SK-MEL-5 (cell line): ENCODE measurements at places on chromosomes 7 and 10.
A peak's percentile ranks its signal among the peaks of the same experiment; 100 is the strongest.

- DNase-seq, result no peak
These were observed 197.7 kb downstream of the TCERG1L start for GRCh38 chr10:131113709-131114291.

DNA sequence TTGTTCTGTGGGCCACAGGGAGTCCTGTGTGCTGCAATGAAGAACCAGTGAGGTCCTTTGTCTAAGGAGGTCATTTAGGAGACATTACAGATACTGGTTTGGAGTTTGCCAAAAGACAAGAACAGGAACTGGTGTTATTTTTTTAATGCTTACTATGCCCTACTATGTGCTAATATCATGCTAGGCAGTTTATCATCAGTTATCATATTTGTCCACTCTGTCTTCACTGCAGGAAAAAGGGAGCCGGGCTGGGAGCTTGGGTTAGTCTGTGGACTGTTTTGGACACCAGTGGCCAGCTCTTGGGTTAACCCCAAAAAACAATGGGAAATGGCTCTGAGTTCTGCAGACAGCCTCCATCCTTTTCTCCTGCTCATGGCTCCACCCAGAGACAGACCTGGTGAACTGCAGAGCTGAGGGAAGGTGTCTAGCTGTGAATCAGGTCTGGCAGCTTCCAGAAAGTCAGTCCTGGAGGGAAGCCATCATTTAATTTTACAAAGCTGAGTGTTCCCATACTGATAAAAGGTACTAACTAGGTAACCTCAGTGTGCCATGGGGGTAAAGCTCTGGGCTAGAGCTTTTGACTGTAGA is 101.2 kb upstream of the ZNF746 start:
- peak; percentile 67 for DNase-seq

DNA sequence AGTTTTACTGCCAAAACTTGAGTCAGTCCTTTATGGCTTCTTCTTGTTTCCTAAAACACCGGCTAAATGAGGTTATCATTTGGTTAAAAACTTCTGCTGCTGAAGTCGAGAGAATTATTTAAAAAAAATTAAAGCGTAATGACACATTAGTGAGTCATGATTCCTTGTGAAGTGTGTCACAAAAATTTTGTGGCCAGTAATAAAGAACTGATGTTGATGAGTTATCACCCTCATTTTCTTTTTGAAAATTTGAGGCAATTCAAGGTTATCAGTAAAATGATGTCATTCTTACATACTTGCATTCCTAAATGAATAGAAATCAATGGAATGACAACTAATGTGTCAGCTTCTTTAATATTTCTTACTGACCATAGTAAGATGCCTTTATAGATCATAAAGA is 427.4 kb downstream of the SORCS3 start:
- no peak for DNase-seq

DNA sequence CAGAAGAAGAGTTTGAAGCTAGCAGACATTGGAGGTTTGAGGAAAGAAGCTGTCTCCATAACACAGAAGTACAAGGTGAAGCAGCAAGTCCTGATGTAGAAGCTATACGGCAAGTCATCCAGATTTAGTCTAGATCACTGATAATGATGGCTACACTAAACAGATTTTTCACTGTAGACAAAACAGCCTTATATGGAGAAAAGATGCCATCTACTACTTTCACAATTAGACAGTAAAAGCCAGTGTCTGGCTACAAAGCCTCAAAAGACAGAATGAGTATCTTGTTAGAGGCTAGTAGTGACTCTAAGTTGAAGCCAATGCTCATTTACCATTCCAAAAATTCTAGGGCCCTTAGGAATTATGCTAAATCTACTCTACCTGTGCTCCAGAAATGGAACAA is 85.1 kb downstream of the SNX13 start:
- no peak for DNase-seq

DNA sequence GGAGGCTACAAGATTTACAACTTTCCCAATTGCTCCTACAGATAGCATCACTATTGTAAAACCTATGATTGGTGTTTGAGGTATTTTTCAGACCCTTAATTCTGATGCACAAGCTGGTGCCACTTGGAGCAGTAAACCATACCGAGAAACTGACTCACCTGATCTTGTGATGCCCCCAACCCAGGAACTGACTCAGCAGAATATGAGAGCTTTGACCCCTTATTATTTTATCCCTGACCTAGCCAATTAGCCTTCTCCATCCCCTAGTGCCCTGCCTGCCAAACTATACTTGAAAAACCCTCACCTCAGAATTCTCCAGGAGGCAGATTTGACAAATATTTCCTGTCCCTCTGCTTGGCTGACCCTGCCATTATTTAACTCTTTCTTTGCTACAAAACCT is 585.9 kb upstream of the GHITM start:
- DNase-seq, result no peak

DNA sequence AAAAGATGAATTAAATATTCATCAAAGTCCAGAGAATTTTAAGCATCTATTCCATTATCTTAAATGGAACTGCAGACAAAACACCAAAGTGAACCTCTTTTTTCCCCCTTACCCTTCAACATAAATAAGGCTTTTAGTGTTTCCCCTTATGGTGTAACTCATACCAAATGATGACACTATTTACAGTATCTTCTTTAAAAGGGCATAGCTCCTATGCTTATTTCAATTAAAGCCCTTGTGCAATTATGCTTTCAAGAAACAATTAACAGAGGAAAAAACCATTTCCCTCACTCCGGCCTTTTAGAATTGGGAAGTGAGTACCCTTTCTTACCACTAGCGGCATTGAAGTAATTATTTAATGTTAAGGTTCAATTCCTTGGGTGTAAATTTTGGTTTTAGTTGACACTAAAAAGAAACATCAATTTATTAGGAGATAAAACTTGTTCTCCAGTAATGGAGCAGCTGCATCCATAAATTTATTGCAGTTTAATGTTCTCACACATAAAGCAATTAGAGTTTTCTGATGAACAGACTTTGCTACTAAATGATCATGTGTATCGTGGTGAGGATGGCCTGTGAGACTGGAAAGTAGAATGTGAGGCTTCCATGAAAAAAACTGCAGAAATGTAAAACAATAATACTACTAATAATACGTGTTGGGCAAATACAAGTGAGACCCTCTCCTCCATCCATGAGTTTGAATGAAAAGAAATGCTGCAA is 661.3 kb downstream of the PARD3 start:
- DNase-seq, result no peak

GRCh38 chr7:131325179-131325840 is 2.4 kb upstream of the MKLN1 start:
- DNase-seq, result no peak

DNA sequence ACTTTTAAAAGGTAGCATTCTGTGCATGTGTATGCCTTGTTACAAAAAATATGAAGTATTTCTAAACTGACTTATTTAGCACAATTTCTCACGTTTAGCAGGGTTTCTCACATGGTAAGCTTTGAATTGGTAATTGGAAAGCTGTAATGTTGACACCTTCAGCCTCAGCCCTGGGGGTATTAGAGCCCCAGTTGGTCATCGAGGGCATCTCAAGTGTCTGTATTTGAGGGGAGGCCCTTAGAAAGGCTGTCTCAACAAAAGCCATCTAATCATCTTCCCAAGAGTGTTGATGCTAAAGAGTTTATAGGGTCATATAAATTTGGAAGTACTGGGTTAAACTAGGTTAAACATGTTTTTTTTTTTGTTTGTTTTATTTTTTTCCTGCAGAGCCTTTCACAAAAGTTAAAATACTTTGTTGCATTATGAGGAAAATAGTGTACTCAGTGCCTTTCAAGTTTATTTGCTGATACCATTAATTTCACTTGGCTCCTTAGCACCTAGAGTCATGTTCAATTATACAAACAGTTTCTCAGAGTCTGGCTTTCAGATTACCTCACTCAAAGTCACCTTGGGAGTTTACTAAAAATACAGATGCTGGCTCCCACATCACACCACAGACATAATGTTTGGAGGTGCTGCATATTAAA is 134.0 kb downstream of the CD36 start:
- DNase-seq, result no peak

- no peak for DNase-seq
These were observed 740.0 kb downstream of the SUGCT start for GRCh38 chr7:40874756-40875155.

- DNase-seq, result peak; percentile 36
These were observed 330.0 kb downstream of the ARL4A start for GRCh38 chr7:13017333-13017857.

- DNase-seq, result no peak
These were observed 484.5 kb upstream of the ZMIZ1 start for GRCh38 chr10:78584266-78584665.

DNA sequence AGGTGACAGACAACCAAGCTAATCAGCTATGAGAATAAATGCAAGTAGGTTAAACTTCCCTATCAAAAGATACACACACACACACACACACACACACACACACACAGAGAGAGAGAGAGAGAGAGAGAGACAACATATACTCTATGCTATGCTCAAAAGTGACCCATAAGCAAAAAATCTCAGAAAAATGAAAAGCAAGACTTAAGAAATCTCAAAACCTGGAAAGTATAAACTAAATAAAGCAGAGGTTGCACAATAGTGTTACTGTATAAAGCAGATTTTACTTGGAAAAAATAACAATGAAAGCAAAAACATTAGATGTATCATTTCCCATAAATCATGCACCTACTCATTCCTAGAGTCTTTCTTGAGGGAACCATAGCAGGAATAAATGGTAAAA is 221.5 kb downstream of the INHBA start:
- no peak for DNase-seq

- no peak for DNase-seq
These were observed 4.1 kb downstream of the PIP4K2A start for GRCh38 chr10:22710139-22710745.

- peak; percentile 51 for DNase-seq
These were observed 44.9 kb downstream of the POLR1F start for GRCh38 chr7:19663816-19664462.

DNA sequence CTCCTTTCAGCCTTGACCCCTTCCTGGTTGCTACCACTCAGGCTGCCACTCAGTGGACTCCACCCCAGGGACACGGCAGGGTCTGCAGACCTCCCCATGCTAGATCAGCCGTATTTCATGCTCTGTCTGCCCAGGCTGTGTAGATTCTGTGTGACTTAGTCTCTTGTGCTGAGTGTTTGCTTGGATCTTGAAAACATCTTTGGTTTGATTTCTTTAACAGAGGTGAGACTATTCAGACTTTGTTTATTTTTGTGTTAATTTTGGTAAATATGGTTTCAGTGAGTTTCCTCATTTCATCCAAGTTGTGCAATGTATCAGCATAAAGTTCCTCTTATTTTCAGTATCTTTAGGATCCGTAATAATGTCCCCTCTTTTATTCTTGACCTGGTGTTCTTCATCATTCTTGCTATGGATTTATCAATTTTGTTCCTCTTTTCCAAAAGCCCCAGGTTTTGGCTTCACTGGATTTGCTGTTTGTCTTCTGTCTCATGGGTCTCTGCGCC is 21.2 kb upstream of the PWWP2B start:
- DNase-seq, result no peak

GRCh38 chr7:106282852-106283251 is 1.9 kb downstream of the NAMPT start:
- DNase-seq, result no peak

DNA sequence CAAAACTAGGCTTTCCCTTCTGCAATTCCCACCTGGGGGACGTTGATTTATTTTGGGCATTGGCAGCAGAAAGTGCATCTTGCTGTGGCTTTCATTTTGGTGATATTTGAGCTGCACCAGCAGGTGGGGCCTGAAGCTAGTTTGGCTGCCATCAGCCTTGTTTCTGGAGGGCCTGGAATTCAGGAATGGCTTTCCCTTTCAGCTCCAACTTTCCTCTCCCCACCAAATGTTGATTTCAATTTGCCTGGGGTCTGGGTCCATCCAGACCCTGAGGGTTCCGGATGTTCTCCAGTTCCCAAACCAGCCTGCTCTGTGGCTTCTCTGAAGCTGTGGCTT is 640.4 kb downstream of the TYW1 start:
- no peak for DNase-seq

- no peak for DNase-seq
These were observed 224.6 kb upstream of the PPP2R2D start for GRCh38 chr10:131676046-131676799.

GRCh38 chr7:107035446-107035845 is 9.1 kb upstream of the PRKAR2B start:
- DNase-seq, result no peak

DNA sequence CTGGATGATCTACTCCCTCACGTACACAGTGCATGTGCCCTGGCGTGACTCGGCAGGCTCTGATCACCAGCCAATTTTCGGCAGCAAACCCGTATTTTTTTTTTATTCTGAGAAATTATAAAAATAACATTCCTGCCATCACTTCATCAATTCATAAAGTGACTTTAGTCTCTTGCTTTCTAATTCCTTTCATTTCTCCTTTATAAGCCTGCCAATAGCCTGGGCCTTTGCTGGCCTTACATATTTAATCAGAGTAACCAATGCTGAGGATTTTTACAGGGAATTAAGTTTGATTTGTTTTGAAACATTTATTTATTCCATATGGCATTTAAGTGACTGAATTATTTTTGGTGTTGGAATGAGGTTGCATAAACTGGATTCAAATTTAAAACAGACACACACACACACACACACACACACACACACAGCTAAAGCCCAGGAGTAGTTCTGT is 140.8 kb downstream of the ETV1 start:
- DNase-seq, result no peak

GRCh38 chr10:5862360-5862961 is 27.2 kb downstream of the ANKRD16 start:
- DNase-seq, result no peak

- no peak for DNase-seq
These were observed 14.8 kb downstream of the MYL10 start for GRCh38 chr7:101614098-101614938.

- DNase-seq, result no peak
These were observed 50.1 kb downstream of the GNAI1 start for GRCh38 chr7:80184693-80185092.

DNA sequence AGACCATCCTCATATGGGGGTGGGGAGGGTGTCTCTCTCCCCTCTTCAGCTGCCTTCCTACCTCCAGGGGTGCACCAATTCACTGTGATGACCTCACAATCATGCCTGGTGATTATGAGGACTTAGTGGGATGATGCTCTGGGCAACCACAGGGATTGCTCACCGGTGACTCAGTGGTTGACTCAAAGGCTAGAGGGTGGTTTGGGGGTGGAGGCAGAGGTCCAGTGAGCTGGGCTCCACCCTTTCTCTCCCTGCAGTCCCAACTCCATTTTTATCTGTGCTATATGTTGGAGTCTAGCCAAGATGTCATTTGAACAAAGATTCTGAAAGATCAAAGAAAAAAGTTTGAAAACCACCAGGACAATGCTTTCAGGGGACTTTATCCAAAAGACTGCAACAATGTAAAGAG is 286.9 kb downstream of the KCNMA1 start:
- peak; percentile 32 for DNase-seq
